Stimulated activated CD4-positive, alpha-beta T cell treated with anti-CD3 and anti-CD28 coated beads, Interleukin-12 subunit alpha, Interleukin-12 subunit beta, amount 100 ng/mL, for 4 hours (primary cell): ENCODE measurements at places on chromosomes 6 and 20.

- no peak for DNase-seq
Observed at GRCh38 chr6:65161661-65162060, 545.4 kb downstream of the EYS start.

DNA sequence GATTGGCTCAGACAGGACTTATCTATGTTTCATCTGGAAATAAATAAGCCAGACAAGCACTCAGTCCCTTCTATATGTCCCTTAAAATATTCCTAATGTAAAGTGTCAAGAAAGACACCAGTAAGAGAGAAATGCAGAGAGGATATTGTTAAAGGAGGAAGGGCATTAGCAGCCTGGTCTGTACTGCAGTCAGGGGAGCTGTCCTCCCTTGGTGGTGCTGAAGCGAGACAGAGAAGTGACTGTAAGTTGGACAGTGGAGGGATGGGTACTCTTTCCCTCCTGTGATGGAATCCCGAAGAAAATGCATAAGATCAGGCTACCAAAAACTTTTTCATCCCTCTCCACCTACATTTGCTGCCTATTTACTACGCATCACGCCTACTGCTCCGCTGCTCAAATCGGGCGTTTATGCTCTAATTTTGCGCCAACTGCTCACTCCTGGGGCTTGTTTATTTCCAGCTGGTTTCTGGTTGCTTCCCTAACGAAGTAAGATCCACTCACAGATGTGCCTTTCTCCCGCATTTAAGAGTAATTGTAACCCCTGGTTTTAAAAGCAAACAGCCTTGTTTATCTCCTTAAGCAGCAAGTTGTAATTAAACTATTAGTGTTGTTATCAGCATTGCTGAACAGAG is 35.2 kb downstream of the PHACTR1 start:
- peak; percentile 18 for DNase-seq

- DNase-seq, result no peak
Observed at GRCh38 chr6:31907158-31907813, 5.4 kb upstream of the ZBTB12 start.

- DNase-seq, result no peak
Observed at GRCh38 chr6:70286905-70287304, 16.0 kb downstream of the COL9A1 start.

DNA sequence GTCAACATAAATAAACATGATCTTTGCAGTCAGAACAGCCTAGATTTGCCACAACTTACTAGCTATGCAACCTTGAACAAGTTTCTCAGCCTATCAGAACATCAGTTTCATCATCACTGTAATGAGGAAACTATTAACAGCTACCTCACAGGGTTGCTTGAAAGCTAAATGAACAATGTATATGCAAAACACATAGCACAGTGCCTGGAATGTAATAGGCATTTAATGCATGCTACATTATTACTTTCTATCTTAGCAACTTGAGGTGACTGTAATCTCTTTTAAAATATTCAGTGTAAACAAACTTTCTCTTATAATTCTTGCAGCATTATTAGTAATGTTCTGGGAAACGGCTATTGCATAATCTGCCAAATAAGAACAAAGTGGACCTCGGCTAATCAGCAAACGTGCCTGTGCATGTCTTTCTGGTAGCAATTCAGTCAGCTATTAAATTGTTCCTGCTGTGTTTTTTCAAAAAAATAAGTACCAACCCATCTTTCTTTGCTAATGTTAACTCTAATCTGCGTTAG is 61.5 kb downstream of the SYNE1 start:
- DNase-seq, result no peak

DNA sequence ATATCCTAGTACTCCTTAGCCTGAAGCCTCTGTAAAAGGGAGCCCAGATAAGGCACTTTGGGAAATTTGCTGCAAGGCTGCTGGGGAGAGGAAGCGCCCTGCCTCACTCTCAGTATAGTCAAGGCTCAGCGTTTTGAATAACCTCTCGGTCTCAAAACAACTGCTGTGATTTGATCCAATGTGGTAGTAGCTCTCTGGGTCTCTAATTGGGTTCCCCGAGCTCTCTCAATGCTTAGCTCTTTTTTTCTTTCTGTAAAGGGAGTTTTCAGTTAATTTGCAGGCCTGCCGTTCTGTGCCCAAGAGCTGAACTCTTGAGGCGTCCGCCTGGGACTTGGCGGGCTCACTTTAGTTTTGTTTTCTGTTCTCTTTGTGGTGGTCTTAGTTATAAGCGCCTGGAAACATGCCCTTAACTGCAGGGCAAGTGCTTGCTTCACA is 41.2 kb downstream of the ZHX3 start:
- no peak for DNase-seq

- DNase-seq, result no peak
Observed at GRCh38 chr6:63731930-63732329, 96.3 kb downstream of the PHF3 start.
